NAMALWA (cell line): ENCODE measurements at places on chromosomes 5 and 9.
A peak's percentile ranks its signal among the peaks of the same experiment; 100 is the strongest.

- DNase-seq, result no peak
Observed at GRCh38 chr5:52727020-52727419, 60.7 kb upstream of the ITGA1 start.

- DNase-seq, result no peak
Observed at GRCh38 chr9:15182101-15182551, 124.9 kb downstream of the TTC39B start.

DNA sequence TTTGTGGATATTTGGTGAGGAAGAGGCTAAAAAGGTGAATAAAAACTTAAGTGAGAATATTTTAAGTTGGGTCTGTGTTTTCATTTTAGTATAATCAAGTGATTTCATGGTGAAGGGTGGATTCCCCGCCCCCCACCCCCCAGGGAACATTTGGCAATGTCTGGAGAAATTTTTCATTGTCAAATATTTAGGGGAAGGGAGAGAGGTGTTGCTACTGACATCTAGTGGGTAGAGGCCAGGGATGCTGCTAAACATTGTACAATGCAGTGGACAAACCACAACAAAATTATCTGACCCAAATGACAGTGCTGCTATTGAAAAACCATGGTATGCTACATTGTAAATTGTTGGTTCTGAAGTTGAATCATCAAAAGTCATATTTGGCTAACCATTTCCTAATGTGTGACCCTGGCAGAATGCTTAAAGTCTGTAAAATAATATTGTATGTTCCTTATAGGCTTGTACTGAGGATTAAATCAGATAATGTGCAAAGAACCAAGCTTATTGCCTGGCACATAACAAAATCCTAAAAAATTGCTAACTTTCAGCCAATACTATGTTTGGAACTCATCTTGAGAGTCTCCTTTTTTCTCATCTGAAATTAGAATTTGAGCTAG is 5.6 kb downstream of the C5orf24 start:
- DNase-seq, result peak; percentile 48

DNA sequence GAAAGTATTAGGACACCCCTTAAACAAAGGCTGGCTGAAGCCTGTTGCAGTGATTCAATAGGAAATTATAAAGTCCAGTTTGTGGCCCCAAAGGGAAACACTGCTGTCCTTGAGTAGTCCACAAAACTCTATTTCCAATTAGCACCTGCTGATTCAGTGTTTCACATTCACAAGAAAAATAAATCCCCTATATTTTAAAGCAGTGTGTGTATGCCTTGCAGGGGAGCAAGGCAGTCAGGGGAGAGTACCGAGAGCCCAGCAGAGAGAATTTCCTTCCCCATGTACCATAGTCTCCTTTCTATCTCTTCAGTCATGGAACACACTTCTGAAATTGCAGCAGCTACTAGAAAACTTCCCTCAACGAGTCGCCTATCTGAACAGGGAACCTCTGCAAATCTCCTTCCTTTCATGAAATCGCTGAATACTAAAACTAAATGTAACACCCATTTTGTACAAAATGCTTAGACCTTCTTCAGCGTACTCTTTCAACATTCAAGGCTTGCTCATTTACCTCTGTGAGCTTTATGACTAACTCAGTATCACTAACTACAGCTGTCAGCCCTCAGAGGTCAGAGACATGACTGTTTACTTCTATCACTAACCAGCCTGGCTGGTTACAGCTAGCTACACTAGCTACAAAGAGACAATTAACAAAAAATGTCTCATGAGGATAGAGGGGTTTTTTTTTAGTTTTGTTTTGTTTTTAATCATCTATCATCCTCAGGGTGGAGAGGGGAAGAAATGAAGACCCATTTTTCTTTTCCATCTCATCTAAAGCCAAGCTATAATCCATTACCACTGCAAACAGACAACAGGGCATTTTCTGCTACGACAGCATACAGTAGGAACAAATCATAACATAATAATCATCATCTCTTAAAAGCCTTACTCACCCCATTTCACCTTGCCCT is 188.7 kb downstream of the EBF1 start:
- no peak for DNase-seq

DNA sequence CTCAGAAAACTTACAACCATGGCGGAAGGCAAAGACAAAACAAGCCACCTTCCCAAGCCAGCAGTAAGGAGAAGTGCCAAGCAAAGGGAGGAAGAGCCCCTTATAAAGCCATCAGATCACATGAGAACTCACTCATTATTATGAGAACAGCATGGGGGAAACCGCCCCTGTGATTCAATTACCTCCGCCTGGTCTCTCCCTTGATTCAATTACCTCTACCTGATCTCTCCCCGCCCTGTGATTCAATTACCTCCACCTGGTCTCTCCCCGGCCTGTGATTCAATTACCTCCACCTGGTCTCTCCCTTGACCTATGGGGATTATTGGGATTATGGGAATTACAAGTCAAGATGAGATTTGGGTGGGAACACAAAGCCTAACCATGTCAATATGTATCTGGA is 467.3 kb upstream of the FTMT start:
- no peak for DNase-seq

DNA sequence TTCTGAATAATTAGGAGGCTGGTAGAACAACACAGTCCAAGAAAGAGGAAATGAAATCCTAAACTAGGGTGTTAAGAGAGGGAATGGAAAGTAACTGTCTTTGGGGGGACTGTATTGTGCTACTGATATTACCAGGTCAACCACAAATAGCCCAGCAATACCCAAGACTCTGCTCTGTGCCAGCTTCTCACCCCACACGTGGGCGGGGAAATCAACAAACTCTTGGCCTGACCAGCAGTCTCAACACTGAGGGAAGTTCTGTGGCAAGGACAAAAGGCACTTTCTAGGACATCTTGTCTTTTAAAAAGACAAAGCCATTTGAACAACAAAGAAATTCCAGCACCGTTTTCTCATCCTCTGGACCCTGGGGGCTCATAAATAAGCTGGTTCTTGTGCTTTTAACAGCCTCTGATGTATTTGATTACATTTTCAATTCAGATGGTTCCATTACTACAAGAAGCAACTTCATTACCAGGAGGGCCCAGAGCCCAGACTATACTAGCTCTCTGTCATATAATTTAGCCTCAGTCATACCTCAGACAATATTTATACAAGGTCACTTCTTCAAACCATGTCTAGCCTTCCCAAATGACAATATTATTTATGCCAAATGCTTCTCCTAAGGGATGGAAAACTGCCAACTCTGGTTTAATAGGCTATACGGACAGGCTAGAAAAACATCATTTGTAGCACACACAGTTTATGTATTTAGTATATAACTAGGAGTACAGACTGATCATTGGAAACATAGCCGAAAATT is 297.8 kb downstream of the CWC27 start:
- DNase-seq, result no peak

- DNase-seq, result peak; percentile 6
Observed at GRCh38 chr9:2066312-2067273, 51.4 kb downstream of the SMARCA2 start.

DNA sequence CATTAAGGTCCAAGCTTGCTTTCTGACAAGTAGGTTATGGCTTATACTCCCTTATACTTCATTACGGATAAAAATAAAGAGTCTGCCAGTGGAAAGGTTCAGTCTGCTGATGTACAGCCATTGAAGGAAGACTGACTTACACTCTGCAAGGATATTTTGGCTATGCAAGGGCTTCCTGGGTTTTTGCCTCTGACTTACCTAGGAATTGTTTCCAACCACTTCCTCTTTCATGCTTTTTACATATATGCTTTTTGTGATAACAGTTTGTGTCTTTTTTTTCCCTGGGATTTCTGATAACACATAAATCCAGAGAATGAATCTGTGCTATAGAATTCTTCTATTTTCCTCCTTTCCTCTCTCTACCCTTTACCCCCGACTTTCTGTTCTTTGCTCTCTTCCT is 16.8 kb downstream of the ISOC1 start:
- DNase-seq, result no peak

GRCh38 chr9:92187989-92188714 is 72.9 kb upstream of the SPTLC1 start:
- no peak for DNase-seq

- no peak for DNase-seq
Observed at GRCh38 chr9:114278356-114278755, 44.5 kb upstream of the ORM1 start.

DNA sequence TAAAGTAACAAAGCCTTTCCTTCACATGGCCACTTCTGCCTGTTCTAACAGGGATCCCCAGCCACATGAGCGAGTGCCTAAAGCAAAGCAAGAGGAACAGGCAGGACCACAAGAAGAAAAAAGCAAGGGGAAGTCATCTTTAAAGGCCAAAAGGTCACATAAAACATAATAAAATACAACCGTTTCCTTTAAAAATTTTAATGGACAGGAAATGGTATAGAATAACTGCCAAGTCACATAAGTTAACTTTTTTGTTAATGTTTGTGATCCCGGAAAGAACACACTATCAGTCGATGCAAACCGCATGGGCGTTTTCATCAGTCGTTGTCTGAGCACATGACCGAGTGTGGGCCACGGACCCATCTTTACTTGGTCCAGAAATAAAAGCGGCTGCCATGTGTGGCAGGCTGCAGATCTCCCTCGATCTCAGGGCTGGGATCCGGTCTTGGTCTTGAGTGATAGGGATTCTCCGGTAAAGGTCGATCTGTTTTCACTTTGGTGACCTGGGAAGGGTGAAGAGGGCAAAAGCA is 15.6 kb downstream of the NDUFA8 start:
- DNase-seq, result no peak

DNA sequence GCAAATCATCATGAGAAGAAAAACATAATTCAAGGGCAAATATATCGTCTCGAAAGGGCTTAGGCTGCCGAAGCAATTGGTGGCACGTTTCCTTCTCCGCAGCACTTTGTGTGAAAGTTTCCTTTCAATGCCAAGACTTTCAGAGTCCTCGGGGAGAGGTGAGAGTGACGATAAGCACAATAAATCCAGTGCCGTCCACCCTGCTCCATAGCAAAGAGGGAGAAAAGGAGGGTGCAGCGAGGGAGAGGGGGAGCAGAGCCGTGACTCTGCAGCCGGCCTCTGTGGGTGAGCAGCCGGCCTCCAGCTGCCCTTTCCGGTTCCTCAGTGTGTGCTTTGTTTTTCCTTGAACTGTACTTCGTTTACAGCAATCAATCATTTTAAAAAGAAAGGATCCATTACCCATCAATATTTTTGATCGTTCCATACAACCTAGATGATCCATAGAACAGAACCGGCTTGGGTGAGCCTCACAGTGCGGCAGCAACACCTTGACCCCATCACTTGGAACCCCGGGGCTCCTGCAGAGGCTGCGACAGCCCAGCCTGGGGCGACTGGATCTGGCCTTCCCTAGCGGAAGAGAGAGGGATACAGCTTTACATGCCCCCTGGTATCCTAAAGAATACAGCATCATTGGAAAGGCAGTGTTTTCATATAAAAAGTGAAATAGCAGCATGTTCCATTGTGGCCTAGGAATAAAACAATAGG is 247.0 kb upstream of the IRX4 start:
- no peak for DNase-seq

DNA sequence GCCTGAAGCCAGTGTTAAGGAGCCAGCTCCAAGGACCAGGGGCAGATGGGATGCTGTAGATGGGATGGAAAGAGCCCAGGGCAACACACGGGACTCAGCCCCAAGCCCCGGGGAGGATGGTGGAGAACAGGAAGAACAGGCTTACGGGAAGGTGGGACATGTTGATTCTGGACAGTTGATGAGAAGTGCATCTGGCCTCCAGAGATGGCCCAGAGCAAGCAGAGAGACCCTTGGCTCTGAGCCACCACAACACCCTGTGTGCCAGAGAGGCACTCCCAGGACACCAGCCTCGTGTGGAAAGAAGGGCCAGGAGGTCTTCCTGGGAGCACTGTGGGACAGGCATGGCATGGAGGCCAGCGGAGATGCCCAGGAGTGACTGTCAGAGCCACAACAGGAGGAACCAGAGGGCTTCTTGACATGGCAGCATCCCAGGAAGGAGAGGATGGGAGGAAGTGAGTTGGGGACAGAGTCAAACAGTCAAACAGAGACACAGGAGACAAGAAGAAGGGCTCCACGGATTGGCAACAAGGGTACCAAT is 156.3 kb upstream of the MVB12B start:
- DNase-seq, result no peak

DNA sequence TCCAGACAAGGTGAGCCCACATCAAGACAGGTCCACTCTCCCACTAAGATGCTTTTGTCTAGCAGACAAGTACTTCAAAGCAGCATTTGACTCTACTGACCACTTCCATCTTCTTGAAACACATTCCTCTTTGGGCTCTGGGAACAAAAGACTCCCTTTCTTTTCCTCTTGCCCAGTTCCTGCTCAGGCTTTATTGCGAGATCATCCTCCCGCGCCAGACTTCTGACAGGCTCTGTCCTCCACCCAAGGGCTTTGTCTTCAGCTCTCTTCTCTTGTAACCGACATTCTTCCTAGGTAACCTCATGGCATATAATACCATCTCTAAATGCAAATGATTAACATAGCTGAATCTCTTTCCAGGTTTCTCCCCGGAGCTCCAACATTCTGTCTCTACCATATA is 85.8 kb downstream of the NUDT12 start:
- DNase-seq, result no peak

- DNase-seq, result no peak
Observed at GRCh38 chr9:15720861-15721260, 168.0 kb downstream of the CCDC171 start.

DNA sequence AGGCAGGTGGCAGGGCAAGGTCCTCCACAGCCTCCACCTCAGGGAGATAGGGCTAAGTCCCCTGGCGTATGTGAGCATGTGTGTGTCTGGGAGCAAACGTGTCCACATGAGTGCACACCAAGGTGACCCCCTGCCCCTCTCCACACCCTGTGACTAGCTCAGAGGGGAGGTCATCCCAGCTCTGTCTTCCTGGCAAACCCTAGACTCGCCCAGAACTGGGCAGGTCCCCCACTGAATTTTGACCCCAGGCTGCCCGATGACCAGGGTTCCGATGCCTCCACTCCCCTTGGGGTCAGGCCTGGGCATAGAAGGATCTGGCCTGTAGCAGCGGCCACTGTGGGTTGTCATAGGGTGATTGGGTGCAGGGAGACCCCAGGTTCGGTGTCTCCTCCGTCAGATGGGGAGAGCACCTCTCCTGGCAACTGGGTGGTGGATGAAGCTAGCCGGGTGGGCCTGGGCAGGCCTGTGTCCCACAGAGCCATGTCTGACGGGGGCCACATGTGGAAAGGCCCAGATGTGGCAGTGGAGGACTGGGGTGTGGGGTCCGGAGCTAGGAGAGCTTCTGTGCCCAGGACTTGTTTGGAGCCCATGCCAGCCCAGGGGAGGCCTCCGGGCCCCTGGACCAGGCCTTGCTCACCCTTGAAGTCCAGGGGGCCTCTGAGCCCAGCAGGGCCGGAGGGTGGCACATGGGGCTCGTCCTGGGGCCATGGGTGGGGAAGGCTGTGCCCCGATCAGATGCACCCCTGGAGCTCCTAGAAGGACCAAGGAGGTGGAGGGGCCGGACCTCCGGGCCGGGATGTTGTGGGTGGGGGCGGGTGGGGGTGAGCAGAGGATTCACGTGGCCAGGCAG is 6.2 kb downstream of the DIPK1B start:
- no peak for DNase-seq

- peak; percentile 60 for DNase-seq
Observed at GRCh38 chr5:103232393-103232999, 26.1 kb upstream of the MACIR start.

GRCh38 chr5:111135946-111136345 is 43.8 kb downstream of the WDR36 start:
- DNase-seq, result no peak
